ENCODE measurements at places on chromosomes 11 and 22.

DNA sequence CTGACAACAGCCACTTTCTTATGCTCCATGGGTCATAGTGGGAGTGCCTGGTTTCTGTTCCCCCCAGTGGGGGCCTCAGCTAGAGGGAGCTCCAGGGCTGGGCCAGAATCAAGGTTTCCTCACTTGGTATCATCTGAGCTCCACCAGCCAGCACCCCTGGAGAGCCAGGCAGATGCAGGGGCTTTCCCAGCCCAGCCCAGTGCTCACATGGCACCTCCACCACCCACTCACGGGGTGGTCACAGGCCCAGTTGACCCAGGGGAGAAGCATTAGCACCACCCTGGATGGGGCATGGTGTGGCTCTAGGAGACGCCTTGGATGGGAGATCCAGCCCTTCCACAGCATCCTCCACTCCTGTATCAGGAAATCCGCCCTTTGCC is 24.1 kb upstream of the WNT7B start:
- no peak for DNase-seq

DNA sequence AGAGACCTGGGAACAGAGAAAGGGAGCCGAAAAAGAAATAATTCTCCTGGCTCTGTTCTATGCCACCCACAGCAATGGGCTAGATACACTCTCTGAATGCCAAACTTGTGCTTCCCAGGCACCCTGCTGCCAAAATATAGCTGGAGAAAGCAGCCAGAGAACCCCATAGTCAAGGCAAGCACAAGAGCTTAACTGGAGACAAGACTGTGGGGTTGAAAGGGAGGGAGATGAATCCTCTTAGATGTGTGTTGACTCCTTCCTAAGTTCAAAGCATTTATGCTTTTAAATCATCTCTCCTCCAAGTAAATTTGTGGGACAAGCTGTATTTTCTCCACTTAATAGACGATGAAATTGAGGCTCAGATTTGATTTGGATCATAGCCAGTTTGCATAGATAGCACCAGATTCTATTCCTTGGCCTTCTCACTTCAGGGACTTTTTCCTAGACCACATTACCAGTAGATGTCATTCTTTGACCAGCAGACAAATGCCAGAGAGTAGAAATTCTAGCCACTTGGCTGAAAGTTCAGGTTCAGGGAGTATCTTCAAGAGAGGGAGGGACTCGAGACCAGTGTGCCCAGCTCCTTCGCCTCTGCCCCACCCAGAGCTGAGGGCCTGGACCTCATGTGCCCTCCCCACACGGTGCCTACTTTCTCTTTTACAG is 16.5 kb upstream of the ETS1 start:
- DNase-seq: no peak

- no peak for DNase-seq
Measured at GRCh38 chr11:126138636-126139035, 72.8 kb downstream of the RPUSD4 start.

DNA sequence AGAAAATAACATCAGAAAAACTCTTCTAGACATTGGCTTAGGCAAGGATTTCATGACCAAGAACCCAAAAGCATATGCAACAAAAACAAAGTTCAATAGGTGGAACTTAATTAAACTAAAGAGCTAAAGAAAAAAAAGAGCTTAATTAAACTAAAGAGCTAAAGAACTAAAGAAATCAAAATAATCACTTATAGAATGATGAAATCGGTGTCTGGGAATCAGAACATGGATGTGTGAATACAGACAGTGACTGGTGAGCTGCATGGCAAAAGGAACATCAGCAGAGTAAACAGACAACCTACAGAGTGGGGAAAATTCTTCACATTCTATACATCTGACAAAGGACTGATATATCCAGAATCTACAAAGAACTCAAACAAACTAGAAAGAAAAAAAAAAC is 41.4 kb downstream of the ZNF280B start:
- no peak for DNase-seq

GRCh38 chr11:210803-211180 is 3.3 kb downstream of the RIC8A start:
- DNase-seq: no peak

DNA sequence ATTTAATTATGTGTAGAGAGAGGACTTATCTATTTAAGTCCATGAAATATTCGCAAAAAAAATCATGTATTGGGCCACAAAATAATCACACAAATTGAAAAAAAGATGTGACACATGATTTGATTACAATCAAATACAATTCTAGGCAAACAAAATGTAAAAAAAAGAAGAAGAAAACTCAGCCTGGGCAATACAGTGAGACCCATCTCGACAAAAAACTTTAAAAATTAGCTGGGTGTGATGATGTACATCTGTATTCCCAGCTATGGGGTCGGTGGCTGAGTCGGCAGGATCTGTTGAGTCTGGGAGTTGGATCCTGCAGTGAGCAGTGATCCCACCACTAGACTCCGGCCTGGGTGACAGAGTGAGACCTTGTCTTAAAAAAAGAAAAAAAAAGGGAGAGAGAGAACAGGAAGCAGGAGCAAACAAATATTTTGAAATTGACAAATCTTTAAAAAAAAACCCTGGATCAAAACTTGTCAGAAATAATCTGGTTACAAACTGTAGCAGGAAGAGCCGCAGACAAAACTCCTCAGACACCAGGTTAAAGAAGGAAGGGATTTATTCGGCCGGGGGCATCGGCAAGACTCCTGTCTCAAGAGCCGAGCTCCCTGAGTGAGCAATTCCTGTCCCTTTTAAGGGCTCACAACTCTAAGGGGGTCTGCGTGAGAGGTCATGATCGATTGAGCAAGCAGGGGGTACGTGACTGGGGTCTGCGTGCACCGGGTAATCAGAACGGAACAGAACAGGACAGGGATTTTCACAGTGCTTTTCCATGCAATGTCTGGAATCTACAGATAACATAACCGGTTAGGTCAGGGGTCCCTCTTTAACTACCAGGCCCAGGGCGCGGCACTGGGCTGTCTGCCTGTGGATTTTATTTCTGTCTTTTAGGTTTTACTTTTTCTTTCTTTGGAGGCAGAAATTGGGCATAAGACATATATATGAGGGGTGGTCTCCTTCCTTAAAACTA is 3.3 kb upstream of the TYMP start:
- no peak for DNase-seq

GRCh38 chr11:34207487-34208180 is 102.2 kb downstream of the NAT10 start:
- no peak for DNase-seq

DNA sequence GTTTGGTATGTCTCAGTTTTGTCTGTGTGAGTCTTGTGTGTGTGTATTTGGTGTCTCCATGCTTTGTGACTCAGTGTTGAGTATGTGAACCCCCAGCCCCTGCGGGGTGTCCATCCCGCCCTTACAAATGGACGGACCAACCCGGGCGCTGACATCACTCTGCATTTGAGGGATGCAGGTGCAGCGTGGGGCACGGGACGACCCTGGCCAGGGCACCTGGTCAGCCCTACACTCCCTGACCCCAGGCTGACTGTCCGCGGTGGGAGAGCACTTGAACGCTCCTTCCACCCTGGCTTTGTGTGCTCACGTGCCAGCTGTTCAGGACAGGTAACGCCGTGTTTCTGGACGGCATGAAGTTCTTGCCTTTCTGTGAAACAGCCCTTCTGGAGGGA is 369.0 kb downstream of the BRD1 start:
- DNase-seq: no peak

GRCh38 chr11:55956521-55956920 is 13.2 kb downstream of the OR10AG1 start:
- DNase-seq: no peak

DNA sequence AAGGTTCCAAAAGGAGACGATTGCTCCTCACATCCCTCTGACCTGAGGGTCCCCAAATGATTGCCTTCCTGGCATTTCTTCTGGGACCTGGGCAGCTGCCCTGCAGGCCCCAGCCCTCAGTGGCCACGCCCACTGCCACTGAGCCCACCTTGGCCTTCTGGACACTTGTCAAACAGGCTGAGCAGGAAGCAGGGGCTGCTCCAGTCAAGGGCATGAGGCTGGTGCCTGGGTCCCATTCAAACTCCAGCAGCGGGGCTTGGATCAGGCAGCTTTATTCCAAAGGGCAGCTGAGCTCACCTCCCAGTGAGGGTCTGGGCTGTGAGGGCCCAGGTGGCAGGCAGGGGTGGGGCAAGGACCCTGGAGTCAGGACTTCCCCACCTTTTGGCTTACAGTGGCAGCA is 13.6 kb downstream of the KCTD17 start:
- DNase-seq: no peak

DNA sequence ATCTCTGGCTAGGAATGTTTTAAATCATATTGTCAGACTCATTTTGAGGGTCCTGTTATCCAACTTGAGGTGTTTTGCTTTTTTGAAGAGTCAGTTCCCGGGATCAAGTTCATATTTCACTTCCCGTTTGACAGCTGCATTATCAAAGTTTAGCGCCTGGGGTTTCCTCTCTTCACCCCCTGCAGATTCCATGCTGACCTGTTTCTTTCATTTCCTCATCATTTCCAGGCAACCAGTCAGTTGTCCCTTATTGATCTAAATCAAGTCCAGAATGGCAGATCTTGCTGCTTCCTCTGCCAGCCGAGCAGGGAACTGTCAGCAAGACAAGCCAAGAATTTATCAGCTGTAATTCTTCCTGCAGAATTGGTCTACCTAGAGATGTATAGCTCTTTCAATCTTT is 197.6 kb upstream of the SYN3 start:
- DNase-seq: no peak

DNA sequence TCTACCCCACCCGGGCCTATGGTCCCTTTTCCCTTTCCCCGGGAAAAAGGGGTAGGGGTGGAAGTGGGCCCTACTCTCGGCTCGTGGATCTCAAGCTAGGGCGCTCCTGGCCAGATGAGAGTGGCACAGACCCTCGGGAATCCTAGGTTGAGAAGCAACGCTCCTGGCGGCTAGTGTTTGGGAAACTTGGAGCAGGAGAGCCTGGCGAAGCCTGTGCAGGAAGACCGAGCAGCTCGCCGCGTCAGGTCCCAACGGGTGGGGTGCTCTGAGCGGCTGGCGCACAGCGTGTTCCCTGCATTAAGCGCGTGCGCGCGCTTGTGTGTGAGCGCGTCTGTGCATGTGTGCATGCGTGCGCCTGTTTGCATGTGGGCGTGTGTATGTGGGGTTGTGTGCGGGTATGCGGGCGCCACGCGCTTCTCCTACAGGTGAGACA is 7.1 kb upstream of the FLI1 start:
- DNase-seq: no peak

GRCh38 chr11:134596404-134596803 is 184.4 kb upstream of the B3GAT1 start:
- no peak for DNase-seq

DNA sequence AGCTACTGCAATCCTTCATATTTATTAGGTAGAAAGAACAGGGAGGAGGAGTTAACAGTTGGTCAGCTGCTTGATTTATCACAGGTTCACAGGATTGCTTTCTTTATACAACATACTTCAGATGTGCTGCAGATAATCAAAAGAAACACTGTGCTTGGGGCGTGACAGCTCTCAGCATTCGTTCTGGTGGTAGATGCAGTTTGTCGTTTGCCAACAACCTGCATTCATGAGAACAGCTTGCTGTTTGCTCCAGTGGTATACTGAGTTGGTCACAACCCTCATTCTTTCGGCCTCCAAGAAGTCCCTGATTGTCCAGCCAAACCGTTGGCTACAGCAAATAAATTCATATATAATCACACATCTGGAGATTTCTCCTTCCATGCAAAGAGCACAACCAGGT is 120.5 kb downstream of the ZNF280B start:
- DNase-seq: no peak

DNA sequence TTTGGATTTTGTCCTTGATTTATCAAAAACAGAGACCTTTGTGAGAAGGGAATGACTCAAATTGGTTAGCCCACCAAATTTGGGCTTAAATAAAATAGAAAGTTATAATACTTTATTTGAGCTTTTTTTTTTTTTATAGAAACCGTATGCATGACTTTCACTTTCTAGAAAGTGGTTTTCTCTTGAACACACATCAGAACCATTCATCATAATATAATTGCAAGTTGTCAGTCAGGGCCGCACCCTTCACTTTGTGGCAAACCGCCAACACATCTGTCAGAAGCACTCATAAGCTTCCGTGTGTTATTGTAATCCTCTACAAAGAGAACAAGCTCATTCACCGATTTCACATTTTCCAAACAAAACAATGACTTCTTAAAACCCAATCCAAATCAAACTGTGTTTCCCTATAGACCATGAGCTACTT is 76.1 kb downstream of the SOX6 start:
- peak; percentile 40 for DNase-seq

DNA sequence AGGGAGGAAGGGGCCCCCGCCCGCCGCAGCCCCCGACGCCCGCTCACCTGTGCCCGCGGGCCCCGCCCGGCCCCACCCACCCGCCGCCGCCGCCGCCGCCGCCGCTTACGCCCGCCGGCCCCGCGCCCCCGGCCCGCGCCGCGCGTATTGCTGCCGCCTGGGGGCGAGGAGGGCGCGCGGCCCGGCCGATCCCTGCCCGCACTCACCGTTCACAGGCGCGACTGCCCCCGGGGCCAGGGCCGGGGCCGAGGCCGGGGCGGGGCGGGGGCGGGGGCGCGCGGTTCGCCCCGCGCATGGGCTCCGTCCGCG is 212 bp downstream of the HRAS start:
- DNase-seq: no peak

GRCh38 chr11:77968337-77968736 is 26.1 kb downstream of the INTS4 start:
- no peak for DNase-seq

DNA sequence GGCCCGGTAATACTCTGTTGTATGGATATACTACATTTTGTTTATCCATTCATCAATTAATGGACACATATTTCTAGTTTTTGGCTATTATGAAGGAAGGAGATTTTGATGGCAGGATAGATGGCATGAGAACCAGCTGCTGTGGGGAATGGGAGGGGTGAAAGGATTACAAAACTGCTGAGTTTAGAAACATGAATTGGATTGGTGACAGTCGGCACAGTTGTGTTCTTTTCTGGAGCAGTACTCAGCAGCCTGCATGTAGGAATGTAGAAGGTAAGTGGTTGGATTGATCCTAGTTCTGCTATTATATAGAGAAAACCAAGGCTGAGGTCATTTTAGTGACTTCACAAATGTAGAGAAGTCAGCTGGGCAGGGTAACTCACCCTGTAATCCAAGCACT is 7.1 kb downstream of the PAAF1 start:
- no peak for DNase-seq

DNA sequence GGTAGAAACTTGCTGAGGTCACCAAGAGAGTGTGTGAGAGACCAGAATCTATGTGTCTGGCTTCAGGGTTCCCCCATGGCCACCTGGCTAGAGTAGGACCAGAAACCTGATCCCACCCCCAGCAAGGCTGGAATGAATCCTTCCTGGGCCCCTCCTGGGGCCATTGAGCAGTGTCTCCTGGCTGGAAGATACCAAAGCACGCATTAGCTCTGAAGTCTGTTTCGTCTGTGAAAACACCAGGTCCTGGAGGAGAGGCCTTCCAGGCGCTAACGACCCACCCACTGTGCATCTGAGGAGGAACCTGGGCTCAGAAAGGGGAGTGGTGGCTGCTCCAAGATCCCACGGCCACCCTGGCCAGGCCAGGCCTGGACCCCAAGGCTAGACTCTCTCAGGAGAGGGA is 15.5 kb upstream of the TSKU start:
- no peak for DNase-seq

- DNase-seq: no peak
Measured at GRCh38 chr11:126202646-126203359, 8.6 kb downstream of the RPUSD4 start.

- DNase-seq: no peak
Measured at GRCh38 chr11:72066855-72067254, 13.5 kb downstream of the NUMA1 start.

GRCh38 chr11:95229199-95229992 is 1.6 kb downstream of the SESN3 start:
- DNase-seq: no peak
